ENCODE measurements at places on chromosomes 12 and 14.

DNA sequence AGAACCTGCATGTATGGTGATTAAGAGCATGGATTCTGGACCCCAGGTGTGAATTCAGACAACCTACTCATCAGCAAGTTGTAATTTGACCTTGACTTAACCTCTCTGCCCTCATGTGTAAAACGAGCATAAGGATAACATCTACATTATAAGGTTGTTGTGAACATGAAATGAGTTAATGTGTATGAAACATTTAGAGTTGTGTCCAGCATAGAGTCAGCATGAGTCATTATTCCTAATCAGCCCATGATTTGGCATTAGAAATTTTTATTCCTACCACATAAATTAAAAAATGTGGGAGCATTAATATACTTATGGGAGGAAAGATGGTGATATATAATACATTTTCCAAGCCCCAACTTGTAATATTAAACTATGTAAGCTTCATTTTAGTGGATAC is 95.9 kb upstream of the DDHD1 start:
- DNase-seq, result no peak

DNA sequence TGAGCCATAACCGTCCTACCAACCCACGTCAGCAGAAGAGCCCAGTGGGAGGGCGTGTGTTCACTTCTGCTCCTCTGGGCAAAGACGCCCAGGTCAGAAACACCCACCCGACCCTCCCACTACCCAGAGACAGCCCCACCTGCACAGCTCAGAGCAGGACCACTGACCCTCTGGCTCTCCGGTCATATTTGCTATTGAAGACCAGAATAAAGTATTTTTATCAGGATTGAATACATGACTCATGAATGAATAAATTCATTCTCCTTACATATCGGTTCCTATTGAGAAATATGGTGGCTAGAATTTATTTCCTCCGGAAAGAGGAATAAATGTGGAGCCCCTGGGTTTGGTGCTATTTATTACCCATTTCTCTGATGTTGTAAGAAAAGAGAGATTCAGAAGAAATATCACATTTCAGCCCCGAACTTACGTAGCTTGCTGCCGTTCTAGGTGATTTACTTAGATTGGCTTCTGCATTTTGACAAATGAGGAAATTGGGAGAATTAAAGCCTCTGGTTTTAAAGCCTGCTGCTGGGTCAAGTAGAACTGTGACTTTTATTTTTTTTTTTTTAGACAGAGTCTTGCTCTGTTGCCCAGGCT is 36.4 kb upstream of the P2RX7 start:
- no peak for DNase-seq

- DNase-seq, result no peak
Observed at GRCh38 chr12:103560604-103561101, 26.4 kb upstream of the STAB2 start.

DNA sequence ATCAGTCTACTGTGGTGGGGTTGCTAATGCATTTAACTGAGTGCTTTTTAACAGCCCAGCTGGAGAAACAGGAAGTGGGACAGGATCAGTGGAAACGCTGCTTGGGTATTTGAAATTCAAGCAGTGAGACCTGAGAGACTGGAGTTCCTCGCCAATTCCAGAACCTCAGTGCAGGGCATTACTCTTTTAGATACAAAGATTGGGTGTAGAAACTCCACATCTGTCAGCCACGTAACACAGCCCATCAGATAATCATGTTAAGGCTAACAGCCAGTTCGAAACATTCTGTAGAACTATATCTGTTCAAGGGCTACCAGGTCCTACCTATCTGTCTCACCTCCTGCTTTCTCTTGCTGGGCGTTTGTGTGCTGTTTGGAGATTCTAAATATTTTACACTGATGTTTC is 45.5 kb downstream of the RAD52 start:
- no peak for DNase-seq

DNA sequence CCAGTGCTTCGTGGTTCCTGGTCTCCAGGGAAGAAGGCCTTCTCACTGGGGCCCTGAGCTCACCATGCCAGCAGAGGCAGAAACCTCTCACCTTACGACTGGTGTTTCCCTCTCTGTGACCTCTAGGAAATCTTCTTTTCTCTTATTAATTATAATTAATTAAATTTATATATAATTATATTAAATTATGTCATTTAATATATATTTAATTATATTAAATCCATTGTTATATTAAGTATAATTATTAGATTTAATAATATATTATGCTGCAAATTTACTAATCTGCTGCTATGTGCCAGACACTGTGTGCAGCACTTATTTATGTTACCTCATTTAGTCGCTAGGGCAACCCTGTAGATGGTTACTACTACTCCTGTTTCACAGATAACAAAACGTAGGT is 70.3 kb upstream of the MBIP start:
- DNase-seq, result no peak

DNA sequence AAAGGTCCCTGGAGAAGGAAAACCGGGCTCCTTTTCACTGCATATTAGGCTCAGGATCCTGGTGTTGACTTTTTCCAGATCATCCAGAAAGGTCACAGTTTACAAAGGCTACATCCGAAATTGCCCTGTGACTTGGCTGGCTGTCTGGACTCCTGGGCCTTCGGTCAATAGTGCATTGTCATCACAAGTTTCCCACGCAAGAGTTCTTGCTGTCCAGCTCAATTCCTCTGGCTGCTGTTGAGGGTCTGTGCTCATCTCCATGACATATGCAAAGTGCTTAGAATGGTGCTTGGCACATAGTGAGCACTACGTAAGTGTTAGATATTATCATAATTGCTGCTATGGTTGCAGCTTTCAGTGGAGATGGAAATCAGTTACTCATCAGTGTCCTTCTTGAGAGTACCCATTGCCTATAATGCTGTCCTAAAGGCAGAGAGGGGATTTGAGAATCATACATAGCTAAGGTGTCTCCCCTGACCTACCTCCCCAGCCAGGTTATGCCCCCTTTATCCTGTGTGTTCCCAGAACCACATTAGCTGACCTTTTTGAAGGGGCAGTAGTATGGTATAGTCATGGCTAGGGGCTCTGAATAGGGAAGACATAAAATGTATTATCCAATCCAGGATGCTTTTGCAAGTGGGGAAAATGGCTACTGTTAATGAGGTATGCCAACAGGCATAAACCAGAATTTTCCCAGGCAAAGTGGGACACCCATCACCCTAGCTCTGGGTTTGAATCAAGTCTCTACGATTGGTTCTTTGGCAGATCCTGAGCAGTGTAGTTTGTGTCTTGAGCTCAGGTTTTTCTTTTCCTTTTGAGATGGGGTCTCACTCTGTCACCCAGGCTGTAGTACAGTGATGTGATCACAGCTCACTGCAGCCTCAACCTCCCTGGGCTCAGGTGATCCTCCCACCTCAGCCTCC is 132.0 kb upstream of the CCND2 start:
- no peak for DNase-seq

DNA sequence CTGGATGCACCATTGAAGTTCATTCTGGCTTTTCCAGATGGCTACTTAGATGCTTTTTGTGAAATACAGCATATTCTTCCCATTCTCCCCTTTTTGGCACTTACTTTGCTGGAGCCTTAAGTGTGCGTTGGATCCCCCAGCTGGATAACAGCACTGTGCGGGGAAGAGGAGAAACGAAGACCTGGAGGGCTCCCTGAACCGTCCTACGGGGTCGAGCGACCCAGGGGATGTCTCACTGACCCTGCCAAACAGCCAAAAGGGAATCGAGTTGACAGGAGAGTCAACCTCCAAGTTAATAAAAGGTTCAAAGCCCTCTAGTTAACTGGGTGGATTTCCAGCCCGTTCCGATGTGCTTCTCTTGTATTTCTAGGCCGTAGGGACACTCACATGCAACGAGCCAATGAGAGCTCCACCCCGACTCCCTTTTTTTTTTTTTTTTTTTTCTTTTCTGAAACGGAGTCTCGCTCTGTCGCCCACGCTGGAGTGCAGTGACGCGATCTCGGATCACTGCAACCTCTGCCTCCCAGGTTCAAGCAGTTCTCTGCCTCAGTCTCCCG is 1.0 kb upstream of the CAMKK2 start:
- DNase-seq, result no peak
